ENCODE measurements at places on chromosomes 7 and 10.

DNA sequence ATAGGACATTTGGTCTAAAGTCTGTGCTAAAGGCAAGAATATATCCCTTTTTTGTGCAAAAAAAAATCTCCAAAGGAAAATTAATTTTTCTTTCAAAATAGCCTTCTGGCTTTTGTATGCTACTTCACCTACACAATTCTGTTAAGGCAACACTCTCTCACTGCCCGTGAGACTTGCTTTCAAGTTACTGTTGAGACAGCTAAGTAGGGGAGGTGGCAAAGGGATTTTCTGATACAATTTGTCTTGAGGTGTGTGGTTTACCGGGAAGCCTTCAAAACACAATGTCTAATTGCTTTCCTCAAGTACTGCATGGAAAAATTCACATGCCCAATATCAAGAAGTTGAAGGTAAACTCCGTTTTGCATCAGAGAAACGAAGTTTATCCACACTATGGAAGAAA is 50.8 kb upstream of the RSU1 start:
- no peak for DNase-seq

GRCh38 chr7:157339777-157340677 is 3.2 kb downstream of the DNAJB6 start:
- peak; percentile 85 for DNase-seq

GRCh38 chr7:51226063-51226755 is 90.4 kb downstream of the COBL start:
- DNase-seq: peak; percentile 87

DNA sequence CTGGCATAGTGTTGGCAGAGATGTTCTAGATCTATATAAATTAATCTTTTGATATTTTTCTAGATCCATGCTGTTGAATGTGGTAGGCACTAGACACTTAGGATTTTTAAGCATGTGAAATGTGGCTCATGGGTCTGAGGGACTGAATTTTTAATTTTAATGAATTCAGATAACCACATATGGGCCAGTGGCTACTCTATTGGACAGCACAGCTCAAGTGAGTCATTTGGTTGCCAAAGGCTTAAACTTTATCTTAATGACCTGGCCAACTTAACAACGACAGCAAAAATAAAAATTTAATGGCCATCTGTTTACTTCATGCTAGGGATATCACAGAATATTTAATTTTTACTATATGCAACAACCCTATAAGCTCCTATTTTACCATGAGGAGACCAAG is 61.4 kb downstream of the CDK14 start:
- DNase-seq: no peak

- no peak for DNase-seq
Measured at GRCh38 chr7:88628363-88629085, 131.0 kb upstream of the ZNF804B start.

- DNase-seq: no peak
Measured at GRCh38 chr10:78942091-78942501, 126.7 kb upstream of the ZMIZ1 start.

DNA sequence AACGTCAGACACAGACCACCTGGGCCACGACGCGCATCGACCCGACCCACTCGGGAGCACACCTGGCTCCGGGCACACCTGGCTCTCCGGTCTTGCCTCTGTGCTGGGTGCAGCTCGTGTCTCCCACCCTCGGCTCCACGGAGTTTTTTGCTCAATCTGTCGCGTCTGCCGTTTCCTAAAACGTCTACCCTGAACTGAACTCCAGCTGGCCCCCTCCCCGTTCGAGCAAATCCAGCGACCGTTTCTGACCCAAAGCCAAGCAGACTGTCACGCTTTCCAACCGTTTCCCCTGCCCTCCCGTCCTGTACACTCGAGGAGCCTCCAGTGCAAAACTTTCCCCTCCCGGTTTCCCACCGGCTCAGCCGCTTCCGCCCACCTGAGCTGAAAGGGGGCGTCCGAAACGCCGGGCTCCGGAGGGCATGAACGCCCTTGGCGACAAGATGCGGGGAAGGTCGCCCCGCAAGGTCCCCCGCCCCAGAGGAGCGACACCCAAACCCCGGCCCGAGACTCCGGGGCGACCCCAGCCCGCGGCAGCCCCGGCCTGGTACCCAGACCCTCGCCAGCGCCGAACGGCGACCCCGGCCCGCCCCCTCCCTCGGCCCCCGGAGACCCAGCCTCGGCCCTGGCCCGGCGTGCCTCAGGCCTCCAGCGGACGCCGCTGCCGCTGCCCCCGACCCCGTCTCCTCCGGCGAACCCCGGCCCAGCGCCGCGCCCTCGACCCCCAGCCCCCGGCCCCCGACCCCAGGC is 557 bp downstream of the CYTH3 start:
- DNase-seq: no peak

DNA sequence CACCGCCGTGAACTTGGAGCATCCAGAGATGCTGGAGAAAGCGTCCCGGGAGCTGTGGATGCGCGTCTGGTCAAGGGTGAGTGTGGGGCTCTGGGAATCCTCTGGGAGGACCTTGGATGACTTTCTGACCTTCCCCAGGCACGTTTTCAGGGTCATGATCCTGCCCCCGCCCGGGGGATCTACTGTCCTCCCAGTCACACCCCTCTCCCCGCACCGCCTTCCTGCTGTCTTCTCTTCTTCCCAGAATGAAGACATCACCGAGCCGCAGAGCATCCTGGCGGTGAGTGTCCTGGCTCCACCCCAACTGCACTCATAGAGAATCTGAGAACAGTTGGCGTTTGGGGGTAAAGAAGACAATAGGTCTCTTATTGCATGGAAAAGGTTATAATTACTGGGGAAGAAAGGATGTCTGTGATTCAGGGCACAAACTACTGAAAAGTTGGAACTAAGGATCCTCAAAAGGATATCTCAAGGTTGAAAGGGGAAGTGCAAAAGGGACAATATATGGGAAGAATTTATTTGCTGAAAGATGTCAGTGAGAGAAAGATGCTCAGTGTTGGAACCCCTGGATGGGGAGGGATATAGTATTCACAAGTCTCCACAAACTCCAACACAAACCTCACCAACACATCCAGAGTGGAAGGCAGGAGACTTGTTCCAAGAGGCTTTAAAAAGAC is 1.9 kb downstream of the GSTK1 start:
- DNase-seq: no peak

DNA sequence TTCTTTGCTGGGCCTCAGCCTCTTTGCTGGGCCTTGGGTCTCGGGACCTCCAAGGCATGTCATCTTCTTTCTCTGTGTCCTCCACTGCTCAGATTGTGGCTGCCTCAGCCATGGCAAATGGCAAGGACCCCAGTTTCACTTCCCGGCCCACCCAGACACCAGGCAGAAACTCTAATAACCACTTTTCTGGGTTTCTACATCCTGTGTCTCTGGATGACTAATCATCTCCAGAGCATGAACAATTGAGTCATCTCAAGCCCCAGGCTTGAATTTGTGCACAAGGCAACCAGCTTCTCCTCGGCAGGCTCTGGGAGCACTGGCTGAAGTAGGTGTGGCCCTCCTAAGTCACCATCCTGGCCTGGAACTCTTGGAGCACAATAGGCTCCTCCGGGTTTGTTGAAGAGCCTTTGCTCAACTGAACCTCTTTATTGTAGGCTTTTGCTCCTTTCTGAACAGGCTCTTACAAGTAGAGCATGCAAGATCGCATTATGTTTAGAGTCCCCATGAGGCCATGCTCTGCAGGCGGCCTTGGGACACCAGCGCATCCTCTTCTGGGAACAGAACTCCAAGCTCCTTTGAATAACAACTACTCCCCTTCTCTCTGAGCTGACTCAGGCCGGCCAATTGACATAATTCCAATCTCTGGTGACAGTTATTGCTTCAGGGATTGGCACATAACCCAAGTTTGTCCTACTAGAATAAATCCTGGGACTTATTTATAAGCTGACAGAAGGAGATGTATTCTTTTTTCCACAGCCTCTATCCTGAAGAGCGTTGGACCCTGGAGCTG is 218.1 kb downstream of the WDR11 start:
- DNase-seq: no peak

DNA sequence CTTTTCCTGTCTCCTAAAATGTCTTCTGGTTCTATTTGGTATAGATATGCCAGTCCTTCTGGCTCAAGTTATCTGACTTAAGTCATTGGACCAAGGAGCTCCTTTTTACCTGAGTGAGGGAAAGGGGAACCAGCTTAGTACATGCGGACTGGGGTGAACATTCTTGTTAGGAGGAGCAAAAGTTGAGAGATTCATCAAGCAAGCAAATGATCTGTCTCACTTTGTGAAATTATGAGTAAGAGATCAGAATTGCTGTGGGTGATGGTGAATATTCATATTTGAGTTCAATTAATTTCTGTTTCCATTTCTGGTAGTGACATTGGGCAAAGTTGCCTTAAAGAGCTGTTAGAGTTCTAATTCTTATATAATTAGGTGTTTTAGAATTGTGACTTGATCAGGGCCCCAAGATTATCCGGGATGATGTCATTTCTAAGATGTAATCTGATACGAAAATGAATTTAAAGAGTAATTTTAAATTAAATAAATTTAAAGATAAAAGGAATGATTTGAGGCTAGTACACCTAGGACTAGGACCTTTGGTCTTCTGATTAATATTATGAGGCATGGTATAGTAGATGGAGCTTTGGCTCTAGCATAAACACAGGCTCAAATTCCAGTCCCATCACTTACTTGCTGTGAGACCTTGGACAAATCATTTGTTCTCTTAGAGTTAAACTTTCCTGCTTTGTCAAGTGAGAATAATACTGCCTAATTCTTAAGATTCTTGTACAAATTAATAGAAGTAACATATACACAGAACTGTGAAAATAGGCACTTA is 60.4 kb upstream of the STRIP2 start:
- no peak for DNase-seq

GRCh38 chr7:78232806-78233205 is 434.2 kb downstream of the PHTF2 start:
- peak; percentile 14 for DNase-seq

DNA sequence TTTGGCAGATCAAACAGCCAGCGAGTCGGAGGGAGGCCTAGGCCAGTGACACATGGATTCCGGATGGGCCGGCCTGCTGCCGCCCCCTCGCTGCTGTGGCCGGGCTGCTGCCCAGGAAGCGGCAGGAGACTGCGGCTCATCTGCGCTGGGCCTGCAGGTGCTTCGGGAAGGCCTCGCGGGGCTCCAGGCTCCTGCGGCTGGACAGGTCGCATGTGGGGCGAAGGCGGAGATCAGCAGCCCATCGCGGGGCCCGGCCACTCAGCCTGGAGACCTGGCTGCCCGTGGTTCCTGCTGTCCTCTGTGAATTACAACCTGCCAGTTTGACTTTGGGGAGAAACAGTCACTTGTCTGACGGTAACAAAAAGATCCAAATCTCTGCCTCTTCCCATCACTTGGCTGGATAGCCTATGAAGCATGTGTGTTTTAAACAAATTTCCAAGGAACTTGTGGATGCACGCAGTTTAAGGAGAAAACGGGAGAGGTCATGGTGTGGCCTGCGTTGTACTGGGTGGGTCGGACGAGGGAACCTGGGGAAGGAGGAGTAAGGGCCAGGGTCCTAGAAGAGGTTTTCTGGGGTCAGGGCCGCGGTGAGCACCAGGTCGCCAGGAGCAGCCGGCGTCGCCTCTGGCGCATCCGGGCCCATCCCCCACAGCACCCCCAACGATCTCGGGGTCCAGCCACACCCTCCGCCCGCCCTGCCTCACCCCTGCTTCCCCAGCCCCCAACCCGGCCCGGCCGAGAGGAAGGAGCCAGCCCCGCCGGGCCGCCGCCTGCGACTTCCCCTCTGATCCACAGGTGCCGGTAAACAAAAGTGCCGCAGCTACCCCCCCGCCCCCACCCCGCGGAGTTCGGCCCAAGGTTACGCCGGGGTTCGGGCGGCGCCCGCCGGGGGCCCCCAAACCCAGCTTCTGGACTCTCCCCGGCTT is 1.6 kb downstream of the SPOCK2 start:
- no peak for DNase-seq

DNA sequence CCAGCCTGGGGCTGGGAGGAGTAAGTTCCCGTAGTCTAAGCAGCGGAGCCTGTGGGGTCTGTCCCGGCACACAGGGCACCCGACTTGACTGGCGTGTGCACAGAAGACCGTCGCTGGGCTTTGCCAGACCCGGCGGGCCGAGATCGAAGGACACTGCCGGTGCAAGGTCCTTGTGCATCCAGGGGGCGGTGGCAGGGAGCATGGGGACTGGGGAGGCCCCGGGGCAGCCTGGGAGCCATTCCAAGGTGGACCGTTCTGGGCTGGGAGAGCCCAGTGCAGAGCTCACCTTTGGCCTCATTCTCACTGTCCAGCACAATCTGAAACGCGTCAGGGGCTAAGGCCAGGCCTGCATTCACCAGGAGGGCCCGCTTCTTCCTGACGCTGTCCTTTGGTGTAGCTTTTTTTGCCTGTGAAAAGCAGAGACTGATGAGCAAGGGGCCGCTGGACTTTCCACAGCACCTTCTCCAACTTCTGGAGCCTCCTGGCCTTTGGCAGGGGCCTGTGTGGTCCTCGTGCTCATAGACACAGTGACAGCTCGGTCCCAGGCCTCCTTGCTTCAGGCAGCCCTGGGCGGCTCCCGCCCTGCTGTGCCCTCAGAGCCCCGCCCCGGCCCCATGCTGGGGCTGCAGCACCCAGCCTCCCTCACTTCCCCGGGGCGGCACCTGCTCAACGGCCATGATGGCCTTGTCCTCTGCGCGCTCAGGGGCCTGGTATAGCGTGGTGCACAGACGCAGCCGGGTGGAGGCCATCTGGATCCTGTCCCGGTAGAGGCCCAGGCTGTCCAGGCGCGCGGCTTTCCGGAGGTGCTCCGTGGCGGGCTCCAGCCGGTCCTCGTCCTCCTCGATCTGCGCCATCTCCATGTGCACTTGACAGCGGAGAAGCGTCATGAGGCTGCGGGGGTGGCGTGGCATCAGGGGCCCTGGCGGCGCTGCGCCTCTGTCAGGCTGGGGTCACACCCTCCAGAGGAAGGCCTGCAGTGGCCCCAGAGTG is 20.3 kb downstream of the CFAP46 start:
- DNase-seq: no peak

GRCh38 chr7:44808914-44809393 is 12.5 kb downstream of the PPIA start:
- no peak for DNase-seq

DNA sequence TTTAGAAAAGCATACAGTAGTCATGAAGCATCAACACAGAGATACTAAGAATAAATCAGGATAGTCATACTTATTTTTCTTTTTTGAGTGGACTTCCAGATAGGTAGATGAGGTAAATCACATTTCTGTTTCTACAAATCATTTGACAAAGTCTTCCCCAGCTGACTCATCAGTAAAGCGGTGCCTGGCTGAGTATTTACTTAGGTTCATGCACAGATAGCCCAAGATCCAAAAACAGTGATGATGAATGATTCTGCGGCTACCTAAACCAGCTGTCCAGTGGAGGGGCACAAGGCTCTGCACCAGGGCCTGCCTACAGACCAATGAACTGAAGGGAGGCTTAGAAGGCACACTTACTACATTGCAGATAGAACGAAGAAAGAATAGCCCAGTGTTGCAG is 113.1 kb downstream of the PARP12 start:
- no peak for DNase-seq

DNA sequence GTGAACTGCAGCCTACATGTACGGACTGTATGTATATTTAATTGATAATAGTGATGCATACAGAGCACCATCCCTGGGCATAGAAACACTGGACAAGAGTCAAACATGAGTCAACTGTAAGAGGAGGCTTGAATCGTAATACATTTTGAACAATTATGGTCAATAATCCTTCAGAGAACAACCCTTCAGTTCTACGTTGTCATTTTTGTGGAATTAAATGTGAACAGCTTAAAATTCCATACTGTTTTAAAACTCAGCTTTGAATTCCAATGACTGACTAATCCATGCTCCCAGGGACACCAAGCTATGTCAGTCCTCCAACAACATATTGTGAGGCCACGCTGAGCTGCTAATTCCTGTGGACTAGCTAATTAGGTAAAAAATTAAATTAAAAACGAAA is 41.5 kb upstream of the KMT2E start:
- no peak for DNase-seq

- no peak for DNase-seq
Measured at GRCh38 chr7:92732316-92733036, 103.9 kb downstream of the CDK6 start.

- DNase-seq: peak; percentile 83
Measured at GRCh38 chr7:138875794-138876193, 77.8 kb upstream of the ATP6V0A4 start.

Data from RKO (cell line).